NCI-H2029 treated with DMSO at 0.1 percent for 48 hours (cell line): ENCODE measurements at places on chromosomes 3 and 15.
A peak's percentile ranks its signal among the peaks of the same experiment; 100 is the strongest.

GRCh38 chr3:188446014-188446413 is 292.1 kb downstream of the LPP start:
- no peak for DNase-seq

- no peak for DNase-seq
These were observed 149.5 kb downstream of the SPATA16 start for GRCh38 chr3:172991424-172991996.

- DNase-seq, result no peak
These were observed 77.0 kb upstream of the GBE1 start for GRCh38 chr3:81838457-81838856.

- no peak for DNase-seq
These were observed 128.7 kb upstream of the WNT5A start for GRCh38 chr3:55615694-55616295.

DNA sequence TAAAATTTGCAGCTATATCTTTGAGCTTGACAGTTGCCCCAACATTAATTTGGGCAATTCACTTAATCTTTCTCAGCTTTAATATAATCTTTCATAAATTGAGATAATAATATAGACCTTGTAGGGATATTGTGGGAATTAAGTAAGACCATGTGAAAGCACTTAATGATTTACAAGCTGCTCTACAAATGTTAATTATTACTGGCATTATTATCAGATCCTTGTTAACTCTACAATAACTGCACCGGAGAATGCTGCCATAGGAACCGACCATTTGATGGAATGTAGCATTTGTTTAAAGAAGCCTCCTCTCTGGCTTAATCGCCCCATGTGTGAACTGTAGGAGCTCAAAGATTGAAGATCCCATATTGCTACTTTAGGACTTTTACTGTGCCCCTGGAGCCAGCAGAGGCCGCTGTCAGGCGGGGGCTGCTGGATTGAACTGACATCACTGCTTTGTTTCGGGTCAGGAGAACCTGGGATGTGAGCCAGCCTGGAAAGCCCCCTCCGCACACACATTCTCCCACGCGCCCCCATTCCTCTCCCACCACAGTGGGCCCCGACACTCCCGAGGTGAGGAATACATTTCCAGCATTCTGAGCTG is 154.2 kb upstream of the TNIK start:
- DNase-seq, result no peak

GRCh38 chr15:57545995-57546394 is 45.7 kb upstream of the MYZAP start:
- no peak for DNase-seq

- no peak for DNase-seq
These were observed 413 bp downstream of the NUSAP1 start for GRCh38 chr15:41333026-41333562.

DNA sequence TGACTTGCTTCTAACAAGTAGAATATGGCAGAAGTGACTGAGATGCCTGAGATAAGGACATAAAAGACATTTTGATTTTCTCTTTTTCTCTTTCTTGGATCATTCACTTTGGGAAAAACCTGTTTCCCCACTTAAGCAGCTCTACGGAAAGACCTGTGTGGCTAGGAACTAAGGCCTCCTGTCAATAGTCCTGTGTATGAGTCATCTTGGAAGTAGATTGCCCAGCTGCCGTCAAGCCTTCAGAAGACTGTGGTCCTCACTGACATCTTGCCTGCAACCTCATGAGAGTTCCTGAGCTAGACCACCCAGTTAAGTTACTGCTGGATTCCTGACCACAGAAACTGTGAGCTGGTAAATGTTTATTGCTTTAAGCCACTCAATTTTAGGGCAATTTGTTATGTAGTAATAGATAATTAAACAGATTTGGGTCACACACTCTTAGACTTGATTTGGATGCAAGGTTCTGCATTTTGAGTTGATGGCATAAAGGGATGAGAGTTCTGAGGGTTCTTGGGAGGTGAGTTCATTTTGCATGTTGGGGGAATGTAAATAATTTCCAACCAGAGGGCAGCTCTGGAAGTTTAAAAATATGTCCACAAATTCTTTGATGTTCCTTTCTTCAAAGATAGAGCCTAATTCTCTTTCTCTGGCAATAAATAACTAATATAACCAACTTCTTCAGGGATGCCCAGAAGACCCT is 229.2 kb downstream of the SQOR start:
- no peak for DNase-seq

- DNase-seq, result no peak
These were observed 2.4 kb downstream of the GATA2 start for GRCh38 chr3:128490650-128490914.

DNA sequence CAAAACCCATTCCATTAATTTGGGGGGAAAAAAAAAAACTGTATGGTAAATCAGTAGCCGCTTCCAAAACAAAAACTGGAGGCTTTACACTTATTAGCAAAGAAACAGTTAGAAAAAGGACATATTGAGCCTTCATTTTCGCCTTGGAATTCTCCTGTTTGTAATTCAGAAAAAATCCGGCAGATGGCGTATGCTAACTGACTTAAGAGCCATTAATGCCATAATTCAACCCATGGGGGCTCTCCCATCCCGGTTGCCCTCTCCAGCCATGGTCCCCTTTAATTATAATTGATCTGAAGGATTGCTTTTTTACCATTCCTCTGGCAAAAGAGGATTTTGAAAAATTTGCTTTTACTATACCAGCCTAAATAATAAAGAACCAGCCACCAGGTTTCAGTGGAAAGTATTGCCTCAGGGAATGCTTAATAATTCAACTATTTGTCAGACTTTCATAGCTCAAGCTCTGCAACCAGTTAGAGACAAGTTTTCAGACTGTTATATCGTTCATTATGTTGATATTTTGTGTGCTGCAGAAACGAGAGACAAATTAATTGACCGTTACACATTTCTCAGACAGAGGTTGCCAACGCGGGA is 9.4 kb upstream of the RPL24 start:
- DNase-seq, result no peak

DNA sequence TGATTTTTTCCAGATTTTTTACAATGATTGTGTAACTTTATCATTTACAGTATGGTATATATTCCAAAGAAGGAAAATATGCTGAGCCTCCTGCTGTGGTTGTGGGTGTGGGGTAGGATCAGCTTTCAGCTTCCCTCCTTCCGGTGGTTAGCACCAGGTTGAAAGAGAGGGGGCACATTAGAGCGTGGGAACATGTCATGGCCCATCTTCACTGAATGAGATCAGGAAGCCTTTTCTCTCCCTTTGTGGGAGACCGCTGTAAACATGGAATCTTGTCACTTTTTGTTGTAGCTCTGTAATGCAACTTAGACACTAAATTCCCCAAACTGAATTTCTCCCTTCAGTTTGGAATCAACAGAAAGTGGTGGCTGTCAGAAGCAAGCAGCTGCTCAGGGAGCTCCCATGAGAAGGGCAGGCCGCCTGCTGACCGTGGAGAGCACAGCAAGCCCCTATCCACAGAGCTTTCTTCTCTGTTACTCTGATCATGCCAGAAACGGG is 86.7 kb upstream of the LIMD1 start:
- no peak for DNase-seq

DNA sequence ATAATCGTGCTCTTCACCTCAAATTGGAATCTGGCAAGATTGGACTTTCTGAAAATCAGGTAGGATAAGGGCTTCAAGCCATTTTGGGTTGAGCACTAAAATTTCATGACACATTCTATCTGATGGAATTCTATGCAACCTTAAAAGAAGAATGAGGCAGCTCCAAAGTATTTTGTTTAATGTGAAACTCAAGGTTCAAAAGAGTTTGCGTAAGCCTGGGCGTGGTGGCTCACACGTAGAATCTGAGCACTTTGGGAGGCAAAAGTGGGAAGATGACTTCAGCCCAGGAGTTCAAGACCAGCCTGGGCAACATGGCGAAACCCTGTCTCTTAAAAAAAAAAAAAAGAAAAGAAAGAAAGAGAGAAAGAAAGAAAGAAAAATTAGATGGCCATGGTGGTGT is 3.6 kb upstream of the PLA1A start:
- no peak for DNase-seq

DNA sequence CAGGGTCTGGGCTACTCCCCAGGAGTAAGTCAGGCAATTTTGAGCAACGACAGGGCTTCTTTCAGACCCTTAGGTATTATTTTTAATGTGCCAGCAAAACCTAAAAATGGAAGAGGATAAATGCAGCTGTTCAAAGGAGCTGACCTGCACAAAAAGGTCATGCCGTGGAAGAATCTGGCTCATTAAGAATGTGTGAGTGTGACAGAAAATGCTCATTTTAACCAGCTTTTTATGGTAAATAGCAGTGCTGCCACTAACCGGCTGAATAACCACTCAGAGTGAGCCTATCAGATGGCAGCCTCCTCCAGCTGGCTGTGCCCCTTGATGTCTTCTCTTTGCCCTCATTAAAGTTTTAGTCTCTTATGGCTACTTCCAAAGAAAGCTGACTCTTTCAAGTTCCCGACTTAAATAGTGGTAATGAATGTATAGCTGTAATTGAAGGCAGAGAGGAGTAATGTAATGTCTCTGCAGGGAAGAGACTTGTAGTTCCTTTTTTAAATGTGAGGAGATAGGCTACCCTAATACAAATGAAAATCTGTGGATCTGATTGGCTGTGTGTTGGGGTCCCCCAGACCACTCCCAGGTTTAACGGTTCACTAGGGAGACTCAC is 9.5 kb upstream of the FSTL1 start:
- no peak for DNase-seq

GRCh38 chr15:74528876-74529275 is 12.1 kb upstream of the ARID3B start:
- DNase-seq, result no peak

- DNase-seq, result peak; percentile 82
These were observed 81.8 kb downstream of the WWTR1 start for GRCh38 chr3:149575961-149576564.

- DNase-seq, result no peak
These were observed 33.7 kb downstream of the ZBTB11 start for GRCh38 chr3:101643009-101643844.

DNA sequence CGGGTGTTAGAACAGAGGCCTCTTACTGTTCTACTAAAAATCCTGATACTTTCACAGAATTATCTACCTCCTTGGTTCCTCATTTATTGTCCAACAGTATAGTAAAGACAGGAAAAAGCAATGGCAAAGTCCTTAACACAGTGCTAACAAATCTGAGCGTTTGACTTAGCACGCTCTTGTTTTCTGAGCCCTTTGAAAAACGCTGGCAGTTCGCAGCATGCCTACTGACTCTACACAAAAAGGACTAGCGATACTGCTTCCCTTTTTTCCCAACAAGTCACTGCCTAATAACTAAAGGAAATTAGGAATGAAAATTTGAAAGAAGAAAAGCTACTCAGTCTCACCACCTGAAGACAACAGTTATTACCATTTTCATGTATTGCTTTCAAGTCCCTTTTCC is 34.8 kb upstream of the CEMIP start:
- no peak for DNase-seq

GRCh38 chr3:184039414-184039813 is 7.9 kb downstream of the HTR3D start:
- peak; percentile 13 for DNase-seq
